ENCODE measurements at places on chromosomes 5 and 9.

GRCh38 chr9:104748359-104749031 is 1.0 kb downstream of the NIPSNAP3A start:
- DNase-seq = no peak

DNA sequence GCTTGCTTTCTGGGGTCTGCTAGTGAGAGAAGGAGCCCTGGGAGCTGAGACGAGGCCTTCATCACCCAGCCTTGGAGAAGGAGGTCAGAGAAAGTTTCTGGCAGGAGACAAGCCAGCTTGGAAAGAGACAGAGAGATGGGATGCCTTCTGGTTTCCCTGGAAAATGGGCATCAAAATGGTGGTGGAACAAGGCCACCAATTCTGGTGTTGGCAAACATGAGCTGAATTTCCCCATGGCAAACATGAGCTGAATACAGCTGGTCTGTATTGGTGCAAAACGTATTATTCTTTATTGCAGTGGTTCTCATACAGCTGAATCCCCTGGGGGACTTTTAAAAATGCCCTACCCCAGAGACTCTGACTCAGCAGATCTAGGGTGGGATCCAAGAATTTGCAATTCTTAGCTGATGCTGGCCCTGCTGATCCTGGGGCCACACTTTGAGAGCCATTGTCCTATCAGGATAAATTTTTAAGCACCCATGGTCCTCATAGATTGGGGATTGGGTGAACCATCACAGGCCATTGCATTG is 39.1 kb upstream of the S1PR3 start:
- no peak for DNase-seq

GRCh38 chr5:56490971-56491468 is 257.9 kb upstream of the ANKRD55 start:
- DNase-seq = no peak

DNA sequence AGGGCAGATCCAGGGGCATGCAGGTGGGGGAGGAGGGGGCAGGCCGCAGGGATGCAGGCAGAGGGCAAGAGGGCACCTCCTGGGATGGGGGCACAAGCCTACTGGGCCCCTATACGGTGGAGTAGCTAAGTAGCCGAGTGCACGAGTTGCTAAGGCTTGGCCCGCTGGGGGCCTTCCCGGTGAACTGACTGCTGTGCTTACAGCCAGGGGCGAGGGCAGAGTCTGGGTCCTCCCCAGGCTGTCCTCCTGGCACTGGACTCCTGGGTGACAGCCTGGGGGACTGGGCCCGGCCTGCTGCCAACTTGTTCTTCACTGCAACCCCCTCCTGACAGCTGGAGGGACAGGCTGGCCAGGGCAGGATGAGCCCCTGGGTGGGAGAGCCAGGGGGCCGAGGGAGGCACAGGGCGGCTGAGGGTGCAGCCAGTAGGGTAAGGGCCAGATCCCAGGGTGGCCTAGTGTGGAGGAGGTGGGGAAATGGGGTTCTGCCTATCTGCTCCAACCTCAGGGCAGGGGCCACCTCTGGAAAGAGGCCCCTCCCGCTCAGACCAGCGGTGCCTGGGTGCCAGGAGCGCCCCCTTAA is 1.7 kb upstream of the EGFL7 start:
- DNase-seq = no peak

DNA sequence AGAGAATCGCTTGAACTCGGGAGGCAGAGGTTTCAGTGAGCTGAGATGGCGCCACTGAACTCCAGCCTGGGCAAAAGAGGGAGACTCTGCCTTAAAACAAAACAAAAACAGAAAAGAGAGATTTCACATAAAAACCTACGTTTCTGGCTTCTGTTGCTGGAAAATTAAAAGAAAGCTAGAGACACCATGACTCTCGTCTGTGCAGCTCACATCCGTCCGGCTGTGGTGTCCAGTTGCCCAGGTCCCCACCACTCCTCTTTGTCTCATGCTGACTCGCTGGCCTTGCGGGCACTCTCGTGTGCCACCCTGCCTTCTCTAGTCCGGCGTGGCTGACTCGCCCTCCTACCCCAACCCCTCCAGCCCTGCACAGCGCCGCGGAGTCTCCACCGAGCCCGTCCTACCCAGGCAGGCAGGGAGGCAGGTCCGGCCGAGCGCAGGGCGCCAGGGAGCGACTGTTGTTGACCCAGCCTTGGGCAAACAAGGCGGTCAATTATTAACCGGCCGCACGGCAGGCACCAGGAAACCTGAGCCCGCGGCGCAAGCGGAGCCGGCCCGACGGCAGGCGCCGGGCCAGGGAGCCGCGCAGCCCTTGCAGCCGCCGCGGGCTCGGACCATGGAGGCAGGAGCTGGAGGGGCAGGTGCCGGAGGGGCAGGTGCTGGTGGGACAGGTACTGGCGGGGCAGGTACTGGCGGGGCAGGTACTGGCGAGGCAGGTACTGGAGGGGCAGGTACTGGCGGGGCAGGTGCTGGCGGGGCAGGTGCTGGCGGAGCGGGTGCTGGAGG is at the start of gene PRRT1B:
PRRT1B (plus strand) TSS at position 521 of the 783 bp plus-strand sequence; CDS start at position 614, 93 bp downstream.
- no peak for DNase-seq

GRCh38 chr9:137682428-137683105 is 63.8 kb downstream of the EHMT1 start:
- DNase-seq = no peak

GRCh38 chr9:124282442-124283227 is 24.9 kb downstream of the NEK6 start:
- DNase-seq = no peak

GRCh38 chr5:32210151-32210550 is 36.0 kb upstream of the GOLPH3 start:
- no peak for DNase-seq

- DNase-seq = no peak
Measured at GRCh38 chr5:150789450-150789849, 10.9 kb downstream of the SMIM3 start.

- DNase-seq = no peak
Measured at GRCh38 chr9:136805207-136805740, 2.5 kb upstream of the RABL6 start.

DNA sequence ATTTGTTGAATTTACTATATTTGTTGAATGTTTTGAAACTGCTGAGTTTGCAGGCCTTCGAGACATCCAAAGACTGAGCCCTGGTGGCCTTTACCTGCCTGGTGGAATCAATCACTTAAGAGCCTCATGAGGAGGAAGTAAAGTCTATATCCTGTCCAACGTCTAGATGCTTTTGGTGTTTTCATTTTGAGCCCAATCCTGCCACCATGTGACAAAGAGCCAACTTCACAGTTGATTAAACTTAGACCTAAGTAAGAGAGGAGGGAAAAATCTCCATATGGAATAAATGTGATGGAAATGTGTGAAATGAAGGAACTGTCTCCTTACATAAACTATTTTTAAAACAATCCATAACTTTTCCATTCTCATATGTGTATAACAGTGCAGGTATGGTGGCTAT is 220.1 kb downstream of the PRR16 start:
- no peak for DNase-seq

- DNase-seq = no peak
Measured at GRCh38 chr5:36417221-36417620, 115.5 kb upstream of the RANBP3L start.

DNA sequence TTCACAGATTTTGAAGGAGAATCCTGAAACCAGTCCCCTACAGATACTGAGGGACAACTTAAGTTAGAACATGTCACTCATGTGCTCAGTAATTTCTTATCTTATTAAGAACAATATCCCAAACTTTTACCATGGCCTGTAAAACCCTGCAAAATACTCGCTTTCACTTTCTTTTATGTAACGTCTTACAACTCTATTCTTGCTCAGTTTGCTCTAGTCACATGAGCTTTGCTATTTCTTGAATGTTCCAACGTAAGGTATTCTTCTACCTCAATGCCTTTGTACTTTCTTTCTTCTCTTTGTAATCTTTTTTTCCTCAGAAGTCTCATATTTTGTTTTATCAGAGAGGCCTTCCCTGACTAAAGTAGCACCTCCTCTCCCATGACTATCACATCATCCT is 14.1 kb downstream of the TMEM38B start:
- DNase-seq = no peak

- DNase-seq = no peak
Measured at GRCh38 chr9:109312783-109313182, 8.1 kb downstream of the EPB41L4B start.

DNA sequence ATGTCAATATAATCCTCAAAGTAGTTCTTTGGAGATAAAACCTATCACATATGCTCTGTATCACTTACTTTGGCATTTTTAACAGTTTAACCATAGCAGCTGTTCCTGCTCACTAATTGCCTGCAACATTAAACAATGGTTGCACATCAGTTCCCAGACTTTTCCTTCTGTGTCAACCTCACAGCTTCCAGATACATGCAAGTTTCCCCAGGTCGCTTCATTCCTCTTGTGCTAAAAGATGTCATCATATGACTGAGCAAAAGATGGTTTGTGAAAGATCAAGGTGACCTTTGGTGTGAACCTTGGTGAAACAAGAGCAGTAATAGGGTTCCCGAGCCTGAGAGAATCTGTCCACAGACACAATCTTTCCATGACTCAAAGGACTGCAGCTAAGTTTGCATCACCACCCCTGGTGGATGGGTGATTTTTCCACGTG is 500.4 kb upstream of the PAPPA start:
- no peak for DNase-seq
